CD4-positive, alpha-beta T cell treated with Interleukin-10 for 1 hour (primary cell): ENCODE measurements at places on chromosomes 5 and 9.

DNA sequence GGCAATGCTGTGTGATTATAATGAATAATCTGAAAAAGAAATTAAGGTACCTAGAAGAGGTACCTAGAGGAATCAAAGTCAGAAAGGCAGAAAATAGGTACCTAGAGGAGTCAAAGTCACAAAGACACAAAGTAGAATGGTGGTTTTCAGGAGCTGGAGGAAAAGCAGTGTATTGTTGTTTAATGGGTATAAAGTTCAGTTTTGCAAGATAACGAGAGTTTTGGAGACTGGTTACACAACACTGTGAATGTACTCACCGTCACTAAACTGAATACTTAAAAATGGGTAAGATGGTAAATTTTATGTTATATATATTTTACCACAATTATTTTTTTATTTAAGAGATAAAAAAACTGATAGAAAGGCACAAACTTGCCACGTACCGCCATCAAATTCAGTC lies 57.0 kb downstream of the FBXL17 start:
- DNase-seq, result no peak

DNA sequence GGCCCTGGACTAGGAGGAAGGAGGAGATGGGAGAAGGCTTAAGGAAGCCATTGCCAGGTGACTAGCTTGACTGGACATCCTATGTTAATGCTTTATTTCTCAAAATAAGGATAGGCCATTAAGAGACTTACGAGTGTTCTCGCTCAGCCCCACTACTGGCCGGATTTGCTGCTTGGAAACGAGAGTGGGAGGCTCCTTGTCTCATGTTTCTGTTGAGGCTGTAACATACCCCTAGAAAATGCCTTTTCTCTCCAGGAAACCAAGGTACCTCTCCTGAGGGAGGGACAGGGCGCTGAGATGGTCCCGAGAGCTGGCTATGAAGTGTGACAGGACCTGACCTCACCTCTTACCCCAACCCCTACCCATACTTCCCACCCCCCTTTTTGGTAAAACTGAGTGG lies 60.0 kb downstream of the RALGPS1 start:
- DNase-seq, result no peak

DNA sequence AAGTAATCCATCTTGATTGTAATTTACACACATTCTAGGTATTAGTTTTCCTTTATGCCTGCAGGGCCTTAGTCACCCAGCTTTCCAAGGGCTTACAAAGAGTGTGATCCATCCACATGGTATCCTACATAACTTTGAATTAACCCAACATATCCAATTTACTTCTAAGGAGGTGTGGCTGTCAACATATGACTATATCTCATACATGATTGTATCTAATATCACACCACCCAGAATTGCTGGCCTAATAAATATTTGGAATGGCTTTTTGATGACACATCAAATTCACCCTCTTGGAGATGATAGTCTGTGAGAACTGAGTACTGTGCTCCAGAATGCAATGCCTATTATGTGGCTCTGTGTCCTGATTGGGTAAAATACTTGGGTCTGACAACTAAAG lies 363.3 kb upstream of the GRIN3A start:
- DNase-seq, result no peak

GRCh38 chr9:109382182-109382581 lies 61.3 kb upstream of the EPB41L4B start:
- no peak for DNase-seq

GRCh38 chr9:71368157-71368556 lies 246.7 kb upstream of the TRPM3 start:
- DNase-seq, result no peak

GRCh38 chr5:174523311-174524071 lies 200.9 kb upstream of the MSX2 start:
- DNase-seq, result no peak

- no peak for DNase-seq
Measured at GRCh38 chr9:113636165-113636564, 172.6 kb downstream of the RGS3 start.

DNA sequence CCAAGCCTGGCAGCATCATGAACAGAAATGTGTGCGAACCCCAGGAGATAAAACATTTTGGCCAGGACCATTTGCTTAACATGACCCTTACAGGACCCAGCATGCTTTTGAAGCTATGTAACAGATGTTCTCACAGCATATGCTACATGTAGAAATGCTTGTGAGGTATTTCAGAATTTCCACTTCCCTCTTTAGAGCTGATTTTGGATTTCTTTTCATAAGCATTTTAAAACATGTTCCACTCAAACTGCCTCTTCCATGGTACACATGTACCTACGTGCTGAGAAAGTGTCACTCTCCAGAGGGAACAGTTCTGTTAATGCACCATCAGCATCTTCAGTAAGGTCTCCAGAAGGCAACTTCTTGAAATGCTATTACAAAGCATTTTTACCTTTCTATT lies 15.7 kb upstream of the TSSK1B start:
- DNase-seq, result no peak

- no peak for DNase-seq
Measured at GRCh38 chr5:39580702-39581453, 156.1 kb upstream of the DAB2 start.

DNA sequence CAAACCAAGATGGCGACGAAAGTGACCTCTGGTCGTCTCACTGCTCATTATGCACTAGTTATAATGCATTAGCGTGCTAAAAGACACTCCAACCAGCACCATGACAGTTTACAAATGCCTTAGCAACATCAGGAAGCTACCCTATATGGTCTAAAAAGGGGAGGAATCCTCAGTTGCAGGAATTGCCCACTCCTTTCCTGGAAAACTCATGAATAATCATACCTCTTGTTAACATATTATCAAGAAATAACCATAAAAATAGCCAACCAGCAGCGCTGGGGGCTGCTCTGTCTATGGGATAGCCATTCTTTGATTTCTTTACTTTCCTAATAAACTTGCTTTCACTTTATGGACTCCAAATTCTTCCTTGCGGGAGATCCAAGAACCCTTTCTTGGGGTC lies 595.7 kb upstream of the KLF4 start:
- DNase-seq, result no peak

DNA sequence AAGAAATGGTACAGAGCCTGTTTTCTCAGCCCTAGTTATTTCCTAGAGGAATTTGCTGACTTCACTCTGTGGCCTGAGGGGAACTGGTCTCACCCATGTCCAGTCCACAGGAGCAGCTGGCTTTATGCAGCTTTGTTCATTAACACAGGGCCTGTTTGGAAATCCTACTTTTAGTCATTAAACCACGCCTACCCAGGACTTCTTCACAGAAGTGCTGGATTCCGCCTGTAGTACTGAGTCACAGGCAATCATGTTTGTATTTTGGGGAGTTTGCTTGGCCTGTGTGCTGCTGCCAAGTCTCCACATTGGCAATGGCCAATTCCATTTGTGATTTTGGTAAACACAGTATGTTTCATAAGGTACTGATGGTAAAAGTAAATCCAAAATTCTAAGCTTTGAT lies 52.8 kb downstream of the CTNND2 start:
- no peak for DNase-seq

- DNase-seq, result no peak
Measured at GRCh38 chr5:125083981-125084380, 337.5 kb upstream of the ZNF608 start.

DNA sequence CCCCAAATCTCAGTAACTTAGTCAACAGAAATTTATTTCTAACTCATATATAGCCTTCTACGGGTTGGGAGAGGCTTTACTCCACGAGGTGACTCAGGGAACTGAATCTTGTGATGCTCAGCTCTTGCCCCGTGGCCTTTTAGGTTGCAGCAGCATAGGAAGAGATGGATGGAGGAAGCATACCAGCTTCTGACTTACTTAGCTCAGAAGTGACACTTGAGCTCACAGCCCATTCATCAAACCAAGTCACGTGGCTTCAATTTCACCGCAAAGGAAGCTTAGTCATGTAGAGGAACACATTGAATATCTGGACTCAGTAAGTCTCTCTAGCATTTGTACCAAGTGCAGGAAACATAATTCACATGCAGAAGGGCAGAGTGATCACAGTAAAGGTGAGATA lies 124.1 kb upstream of the KCNN2 start:
- DNase-seq, result no peak

DNA sequence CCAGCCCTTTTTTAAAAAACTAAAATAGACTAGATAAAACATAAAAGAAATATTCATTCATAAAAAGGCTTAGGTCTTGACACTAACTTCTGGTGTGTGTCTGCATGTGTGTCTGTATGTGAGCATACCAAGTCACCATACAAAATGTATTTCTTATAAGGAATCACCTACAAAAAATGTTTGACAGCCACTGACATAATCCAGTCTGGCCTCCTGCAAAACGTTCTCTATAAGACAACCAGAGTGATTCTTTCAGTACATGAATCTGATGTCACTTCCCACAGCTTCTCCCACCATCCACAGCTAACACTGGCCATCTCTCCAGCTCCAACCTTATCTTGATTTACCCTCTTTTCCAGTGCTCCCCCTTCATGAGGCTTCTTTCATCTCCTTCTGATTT lies 192.3 kb downstream of the TLE1 start:
- no peak for DNase-seq

DNA sequence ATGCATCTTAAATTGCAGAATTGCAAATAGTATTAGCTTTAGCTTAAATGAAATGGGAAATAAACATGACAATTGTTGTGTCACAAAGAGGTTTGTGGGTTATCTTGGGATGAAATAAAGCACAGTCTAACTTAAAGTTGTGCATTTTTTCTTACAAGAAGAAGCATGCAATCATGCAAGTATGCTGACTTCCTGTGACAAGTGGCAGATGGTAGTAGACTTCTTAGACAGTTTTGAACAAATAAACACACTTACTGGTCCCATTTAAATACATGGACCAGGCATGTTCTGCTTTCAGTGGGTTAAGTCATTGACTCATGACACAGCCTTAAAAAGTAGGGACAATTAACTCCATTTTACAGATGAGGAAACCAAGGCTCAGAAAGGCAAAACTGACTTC lies 15.9 kb upstream of the C5orf63 start:
- no peak for DNase-seq

DNA sequence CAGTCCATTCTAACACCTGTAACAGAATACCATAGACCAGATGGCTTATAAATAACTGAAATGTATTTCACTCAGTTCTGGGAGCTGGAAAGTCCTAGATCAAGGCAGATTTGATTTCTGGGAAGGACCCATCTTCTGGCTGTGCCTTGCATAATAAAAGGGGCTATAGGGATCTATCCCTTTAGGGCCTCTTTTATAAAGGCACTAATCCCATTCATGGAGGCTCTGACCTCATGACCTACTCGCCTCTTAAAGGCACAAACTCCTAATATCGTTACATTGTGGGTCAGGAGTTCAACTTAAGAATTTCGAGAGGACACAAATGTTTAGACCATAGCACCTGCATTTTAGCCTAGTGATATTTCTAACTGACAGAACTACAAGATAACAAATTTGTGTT lies 619.0 kb downstream of the CDH18 start:
- no peak for DNase-seq

GRCh38 chr9:80790764-80791163 lies 898.6 kb downstream of the TLE1 start:
- no peak for DNase-seq

GRCh38 chr5:67115246-67115645 lies 81.4 kb downstream of the CD180 start:
- no peak for DNase-seq

DNA sequence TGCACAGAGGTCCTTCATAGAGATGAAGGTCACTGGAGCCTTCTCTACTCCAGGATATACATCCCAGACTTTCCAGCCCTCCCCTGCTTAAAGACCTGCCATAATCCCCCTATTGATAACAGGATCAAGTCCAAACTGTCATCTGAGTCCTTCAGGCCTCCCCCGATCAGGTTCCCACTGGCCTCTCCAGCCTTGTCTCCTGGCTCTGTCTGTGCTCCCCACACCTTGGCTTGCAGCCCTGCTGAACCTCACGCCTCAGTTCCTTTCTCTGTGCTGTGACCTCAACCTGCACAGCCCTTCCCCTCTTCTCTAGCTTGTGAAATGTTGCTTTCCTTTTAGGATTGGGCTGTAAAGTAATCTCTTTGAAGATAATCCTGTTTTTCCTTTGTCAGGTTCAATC lies 2.5 kb upstream of the HRH2 start:
- DNase-seq, result no peak

DNA sequence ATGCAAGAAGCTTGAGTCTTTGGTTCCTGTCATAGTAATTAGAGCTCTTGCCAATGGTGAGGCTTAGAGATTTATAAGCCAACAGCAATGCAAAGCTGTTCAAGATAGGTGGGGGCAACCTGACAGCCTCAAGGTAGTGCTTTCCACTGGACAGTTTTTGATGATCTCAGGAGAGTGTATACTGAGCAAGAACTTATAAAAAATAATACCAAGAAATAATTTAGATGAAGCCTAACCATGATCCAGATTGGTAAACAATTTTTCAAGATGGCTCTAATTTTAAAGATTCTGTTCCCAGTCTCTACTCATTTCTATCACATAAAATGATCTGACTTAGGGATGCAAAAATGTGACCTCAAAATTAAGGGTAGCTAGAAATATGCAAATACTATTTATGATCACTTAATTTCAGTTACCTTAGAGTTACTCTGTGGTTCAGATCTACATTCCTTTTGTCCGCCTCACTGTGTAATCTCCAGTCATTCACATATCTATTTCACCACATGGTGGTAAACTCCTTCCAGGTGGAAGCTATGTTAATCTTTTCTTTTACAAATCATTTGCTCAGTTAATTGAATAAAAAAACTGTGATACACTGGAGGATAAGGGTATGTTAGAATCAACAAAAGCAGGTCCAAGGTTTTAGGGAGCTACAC lies 1228.0 kb upstream of the C9orf72 start:
- no peak for DNase-seq

GRCh38 chr5:32583582-32584232 lies 1.6 kb upstream of the SUB1 start:
- DNase-seq, result peak; percentile 55

DNA sequence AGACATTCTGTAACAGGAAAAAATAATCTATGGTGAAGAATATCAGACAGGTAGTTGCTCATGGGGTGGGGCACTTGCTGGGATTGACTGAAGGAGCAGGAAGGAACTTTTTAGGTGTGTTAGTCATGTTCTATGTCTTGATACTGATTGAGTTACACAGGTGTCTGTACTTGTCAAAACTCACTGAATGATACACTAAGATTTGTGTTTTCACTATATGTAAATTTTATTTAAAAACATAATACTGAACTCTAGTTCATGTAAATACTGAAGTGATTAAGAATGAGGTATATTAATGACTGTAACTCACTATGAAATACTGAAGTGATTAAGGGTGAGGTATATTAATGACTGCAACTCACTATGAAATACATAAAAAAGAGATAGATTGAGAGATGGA lies 28.5 kb downstream of the IL6ST start:
- no peak for DNase-seq

GRCh38 chr5:142630927-142631539 lies 54.9 kb downstream of the FGF1 start:
- DNase-seq, result no peak

GRCh38 chr5:39498278-39498952 lies 73.6 kb upstream of the DAB2 start:
- no peak for DNase-seq

DNA sequence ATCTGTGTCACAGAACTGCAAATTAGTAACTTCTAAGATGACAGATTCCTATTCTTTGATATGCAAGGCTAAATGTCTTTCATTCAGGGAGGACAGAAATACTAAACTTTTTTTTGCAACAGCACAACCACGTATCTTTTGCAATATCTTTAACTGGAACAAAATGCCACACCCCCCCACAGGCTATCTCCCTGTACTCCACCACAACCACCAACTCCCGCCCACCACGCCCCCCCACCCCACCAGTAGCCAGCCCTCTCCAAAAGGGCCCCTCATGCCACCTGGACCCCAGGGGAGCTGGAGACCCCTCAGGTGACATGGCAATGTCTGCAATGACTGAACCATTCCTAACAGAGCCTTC lies 131.8 kb downstream of the ROR2 start:
- no peak for DNase-seq
